ENCODE measurements at places on chromosomes 16 and 17.

GRCh38 chr16:54240271-54241129 lies 46.1 kb downstream of the IRX3 start:
- no peak for DNase-seq

- DNase-seq: no peak
These were observed 80.3 kb downstream of the MRTFB start for GRCh38 chr16:14151256-14152030.

DNA sequence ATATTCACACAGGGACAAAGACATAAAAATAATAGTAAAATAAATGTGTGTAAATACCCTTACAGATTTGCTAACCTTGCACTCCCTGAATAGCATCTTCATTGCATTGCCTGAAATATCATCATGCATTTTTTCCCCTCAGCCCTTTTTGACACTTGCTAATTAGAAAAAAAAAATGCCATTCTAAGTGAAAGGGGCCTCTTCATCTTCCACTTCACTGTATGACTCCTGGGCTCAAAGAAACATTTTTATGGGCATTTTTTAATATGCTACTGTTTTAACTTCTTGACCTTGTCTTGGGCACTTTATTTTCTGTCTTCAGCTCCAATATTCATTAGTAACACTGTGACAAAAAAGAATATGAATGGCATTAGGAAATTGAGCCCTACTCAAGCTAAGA lies 1424.4 kb downstream of the CDH8 start:
- DNase-seq: no peak

DNA sequence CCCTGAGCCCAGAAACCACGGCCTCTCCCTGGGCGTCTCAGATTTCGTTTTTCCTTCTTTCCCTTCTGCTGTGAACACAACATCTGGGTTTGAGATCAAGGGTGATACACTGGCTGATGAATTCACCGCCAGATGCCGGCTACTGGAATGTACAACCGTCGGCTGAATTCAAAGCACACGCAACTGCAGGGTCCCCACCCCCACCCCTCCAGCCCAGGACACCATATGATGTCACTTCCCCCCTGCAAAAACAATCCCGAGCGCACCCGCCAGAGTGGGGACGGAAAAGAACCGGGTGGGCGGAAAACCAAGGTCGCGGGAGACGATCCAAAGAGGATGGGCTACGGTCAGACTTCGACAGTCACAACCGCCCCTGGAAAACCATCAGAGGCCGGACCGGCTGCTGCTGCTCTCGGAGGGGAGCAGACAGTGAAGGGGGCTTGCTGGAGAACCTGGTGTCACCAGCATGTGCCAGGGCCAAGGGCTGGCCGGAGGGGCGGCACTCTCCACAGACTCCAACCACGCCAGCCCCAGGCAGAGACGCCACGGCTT lies 23.3 kb downstream of the CEP295NL start:
- no peak for DNase-seq

GRCh38 chr16:56628486-56629350 lies 3.1 kb downstream of the MT1E start:
- DNase-seq: no peak

All from amygdala (tissue), 56 donors.